ENCODE measurements at places on chromosomes 3 and 15.

GRCh38 chr3:42438758-42439157 lies 28.3 kb upstream of the LYZL4 start:
- no peak for DNase-seq

DNA sequence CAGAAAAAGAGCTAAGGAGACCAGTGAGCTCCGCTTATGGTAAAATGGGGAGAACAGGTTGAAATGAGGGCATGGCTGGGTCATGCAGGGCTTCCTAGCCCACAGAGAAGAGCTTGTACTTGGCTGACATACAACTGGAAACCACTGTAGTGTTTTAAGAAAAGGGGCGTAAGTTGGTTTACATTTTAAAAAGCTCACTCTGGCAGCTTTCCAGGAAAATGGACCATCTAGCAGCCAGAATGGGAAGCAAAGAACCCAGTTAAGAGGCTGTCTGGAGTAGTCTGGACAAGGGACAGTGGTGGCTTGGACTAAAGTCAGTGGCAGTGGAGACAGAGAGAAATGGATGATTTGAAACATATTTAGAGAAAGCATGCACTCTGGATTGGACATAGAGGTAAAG lies 1.9 kb downstream of the MORC1 start:
- no peak for DNase-seq

DNA sequence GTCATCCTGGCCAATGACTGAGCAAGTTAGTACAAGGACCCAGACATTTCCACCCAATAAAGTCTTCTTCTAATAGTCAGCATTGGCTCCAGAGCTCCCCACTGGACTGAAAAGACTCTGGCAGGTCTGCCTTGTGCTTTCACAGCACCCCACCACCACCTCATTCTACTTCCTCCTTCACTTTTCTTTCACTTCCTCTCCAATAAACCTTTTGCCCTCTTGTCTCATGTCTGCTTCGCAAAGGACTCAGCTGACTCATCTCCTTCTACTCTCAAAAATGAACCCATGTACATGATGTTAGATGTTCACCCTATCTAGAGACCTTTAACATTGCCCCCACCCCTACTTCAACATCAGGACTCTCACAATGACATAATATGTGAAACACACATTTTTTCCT lies 181.0 kb upstream of the PPP2R3A start:
- no peak for DNase-seq

DNA sequence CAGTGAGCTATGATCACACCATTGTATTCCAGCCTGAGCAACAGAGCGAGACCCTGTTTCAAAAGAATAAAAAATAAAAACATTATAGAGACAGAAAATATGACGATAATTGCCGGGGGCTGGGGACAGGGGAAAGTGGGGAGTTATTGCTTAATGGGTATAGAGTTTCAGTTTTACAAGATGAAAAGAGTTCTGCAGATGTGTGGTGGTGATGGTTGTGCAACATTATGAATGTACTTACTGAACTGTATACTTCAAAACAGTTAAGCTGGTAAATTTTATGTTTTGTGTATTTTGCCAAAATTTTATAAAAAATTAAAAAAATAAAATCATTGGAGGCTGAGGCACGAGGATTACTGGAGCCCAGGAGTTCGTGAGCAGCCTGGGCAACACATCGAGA lies 24.8 kb upstream of the ZNF774 start:
- no peak for DNase-seq
